ENCODE measurements at places on chromosomes 13 and 19. TPM values are rescaled to one million over a fixed set of nuclear protein-coding genes. Genes with fewer than 3 reads are reported as not detected.

The DNMT1 gene
- 15.4 TPM for total RNA-seq

The GPR12 gene
- total RNA-seq, result not detected

The PSG6 gene
- total RNA-seq, result not detected

The FUT6 gene
- total RNA-seq, result not detected

The LRRC25 gene
- 0.14 TPM for total RNA-seq

The ADAT3 gene
- total RNA-seq, result 1.4 TPM

The SERTAD1 gene
- 19.3 TPM for total RNA-seq

The RPS19 gene
- total RNA-seq, result 2,258 TPM

The GNG7 gene
- total RNA-seq, result 0.14 TPM

The S1PR4 gene
- total RNA-seq, result not detected

The IGFL1 gene
- not detected for total RNA-seq

The PALM gene
- 15.6 TPM for total RNA-seq

The ZNF224 gene
- 22.9 TPM for total RNA-seq

The PRODH2 gene
- total RNA-seq, result not detected
